ENCODE measurements at places on chromosomes 3 and 15.

- no peak for DNase-seq
Measured at GRCh38 chr3:195751560-195751959, 30.8 kb downstream of the MUC20 start.

DNA sequence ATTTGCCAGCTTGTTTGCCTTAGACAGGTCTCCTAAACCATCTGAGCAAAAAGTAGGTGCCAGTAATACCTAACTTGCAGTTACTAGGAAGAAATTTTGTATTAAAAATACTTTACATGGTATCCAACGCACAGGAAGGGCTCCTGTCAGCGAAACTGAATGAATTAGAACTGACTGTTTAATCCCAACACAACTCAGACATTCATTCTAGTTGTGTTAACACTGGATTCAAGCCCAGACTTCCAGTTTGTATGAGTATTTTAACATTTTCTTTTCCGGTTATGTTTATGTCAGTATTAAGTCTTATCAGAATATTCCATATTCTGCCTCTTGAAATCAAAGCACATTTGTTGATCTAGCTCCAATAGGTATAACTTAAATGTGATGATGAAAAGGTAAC, 82.0 kb upstream of the SOX2 start:
- DNase-seq = no peak

- no peak for DNase-seq
Measured at GRCh38 chr15:29945943-29946596, 123.8 kb upstream of the TJP1 start.

DNA sequence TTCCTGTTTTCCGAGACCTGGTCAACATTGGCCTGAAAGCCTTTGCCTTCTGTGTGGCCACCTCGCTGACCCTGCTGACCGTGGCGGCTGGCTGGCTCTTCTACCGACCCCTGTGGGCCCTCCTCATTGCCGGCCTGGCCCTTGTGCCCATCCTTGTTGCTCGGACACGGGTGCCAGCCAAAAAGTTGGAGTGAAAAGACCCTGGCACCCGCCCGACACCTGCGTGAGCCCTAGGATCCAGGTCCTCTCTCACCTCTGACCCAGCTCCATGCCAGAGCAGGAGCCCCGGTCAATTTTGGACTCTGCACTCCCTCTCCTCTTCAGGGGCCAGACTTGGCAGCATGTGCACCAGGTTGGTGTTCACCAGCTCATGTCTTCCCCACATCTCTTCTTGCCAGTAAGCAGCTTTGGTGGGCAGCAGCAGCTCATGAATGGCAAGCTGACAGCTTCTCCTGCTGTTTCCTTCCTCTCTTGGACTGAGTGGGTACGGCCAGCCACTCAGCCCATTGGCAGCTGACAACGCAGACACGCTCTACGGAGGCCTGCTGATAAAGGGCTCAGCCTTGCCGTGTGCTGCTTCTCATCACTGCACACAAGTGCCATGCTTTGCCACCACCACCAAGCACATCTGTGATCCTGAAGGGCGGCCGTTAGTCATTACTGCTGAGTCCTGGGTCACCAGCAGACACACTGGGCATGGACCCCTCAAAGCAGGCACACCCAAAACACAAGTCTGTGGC, 16.9 kb downstream of the TMEM43 start:
- no peak for DNase-seq

- no peak for DNase-seq
Measured at GRCh38 chr15:96186105-96186504, 144.4 kb upstream of the NR2F2 start.

GRCh38 chr15:23387621-23388190, 33.2 kb downstream of the GOLGA8S start:
- no peak for DNase-seq

DNA sequence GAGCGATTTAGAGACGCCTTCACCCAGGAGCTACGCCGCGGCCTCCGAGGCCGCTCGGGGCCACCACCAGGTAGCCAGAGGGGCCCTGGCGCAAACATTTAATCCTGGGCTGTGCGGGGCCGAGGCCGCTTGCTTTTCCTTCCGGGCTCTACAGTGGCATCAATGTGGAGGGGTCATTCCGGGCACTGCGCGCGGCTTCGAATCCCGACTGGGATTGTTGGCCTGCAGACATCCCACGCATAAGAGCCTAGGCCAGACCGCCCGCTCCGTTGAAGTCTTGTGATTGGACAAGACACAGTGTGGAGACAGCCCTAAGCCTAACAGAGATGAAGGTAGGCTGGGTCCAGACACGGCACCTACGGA, 568 bp upstream of the NCBP2 start:
- no peak for DNase-seq

DNA sequence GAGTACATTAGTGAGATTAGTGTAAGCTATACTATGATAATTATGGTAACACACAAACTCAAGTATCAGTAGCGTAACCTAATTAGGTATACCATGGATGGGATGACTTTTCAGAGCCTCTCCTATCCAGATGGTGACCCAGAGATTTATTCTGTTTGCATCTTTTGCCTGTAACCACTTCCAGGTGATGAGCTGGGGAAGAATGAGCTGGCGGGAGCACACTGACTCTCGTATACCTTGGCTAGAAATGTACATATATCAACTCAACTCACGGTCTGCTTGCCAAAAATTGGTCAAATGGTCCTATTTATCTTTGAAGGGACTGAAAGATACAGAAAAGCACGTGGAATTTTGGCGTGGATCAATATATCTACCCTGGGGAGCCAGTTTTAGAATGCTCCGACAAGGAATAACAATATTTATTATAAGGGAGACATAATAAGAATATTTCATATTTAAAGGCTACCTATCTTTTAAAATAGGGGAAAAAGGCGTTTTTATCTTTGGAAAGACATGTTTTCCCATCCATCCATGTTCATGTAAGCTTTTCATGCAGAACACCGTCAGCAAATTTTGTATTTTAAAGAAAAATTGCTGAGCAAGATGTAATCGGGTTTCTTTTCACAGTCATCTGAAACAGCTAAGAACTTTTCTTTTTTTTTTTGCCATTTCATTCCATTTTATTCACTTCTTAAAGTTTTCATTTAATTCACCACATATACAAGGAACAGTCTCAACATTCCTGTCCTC, 502.6 kb upstream of the CBLB start:
- DNase-seq = no peak

GRCh38 chr15:52794665-52795463, 4.7 kb upstream of the ONECUT1 start:
- DNase-seq = no peak

- DNase-seq = no peak
Measured at GRCh38 chr3:77038468-77038929, 1.4 kb upstream of the ROBO2 start.

- no peak for DNase-seq
Measured at GRCh38 chr3:72892870-72893269, 5.0 kb downstream of the GXYLT2 start.

DNA sequence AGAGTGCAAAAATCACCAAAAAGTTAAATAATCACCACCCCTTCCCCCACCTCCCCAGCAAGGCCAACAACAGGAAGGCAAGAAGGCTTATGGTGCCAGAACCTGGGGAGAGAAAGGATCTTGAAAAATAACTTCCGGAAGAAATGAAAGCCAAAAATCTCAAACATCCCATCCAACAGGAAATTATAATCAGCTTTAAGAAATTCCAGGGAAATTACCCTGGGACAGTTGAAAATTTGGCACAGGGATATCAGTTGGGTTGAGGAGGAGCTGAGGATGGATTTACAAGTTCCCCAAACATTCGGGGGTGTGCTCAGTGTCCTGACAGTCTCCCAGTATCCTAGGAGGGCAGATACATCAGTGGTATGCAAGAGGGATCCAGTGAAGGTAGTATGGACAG, 82.7 kb downstream of the POLR2M start:
- no peak for DNase-seq

GRCh38 chr3:46930166-46930944, 46.2 kb downstream of the CCDC12 start:
- no peak for DNase-seq

GRCh38 chr3:102163039-102163817, 271.6 kb upstream of the ZPLD1 start:
- DNase-seq = no peak

- DNase-seq = no peak
Measured at GRCh38 chr3:47344971-47345370, 35.9 kb upstream of the PTPN23 start.

GRCh38 chr3:126108676-126109050, 24.7 kb upstream of the SLC41A3 start:
- no peak for DNase-seq

GRCh38 chr3:182713743-182714517, 79.4 kb upstream of the ATP11B start:
- no peak for DNase-seq

DNA sequence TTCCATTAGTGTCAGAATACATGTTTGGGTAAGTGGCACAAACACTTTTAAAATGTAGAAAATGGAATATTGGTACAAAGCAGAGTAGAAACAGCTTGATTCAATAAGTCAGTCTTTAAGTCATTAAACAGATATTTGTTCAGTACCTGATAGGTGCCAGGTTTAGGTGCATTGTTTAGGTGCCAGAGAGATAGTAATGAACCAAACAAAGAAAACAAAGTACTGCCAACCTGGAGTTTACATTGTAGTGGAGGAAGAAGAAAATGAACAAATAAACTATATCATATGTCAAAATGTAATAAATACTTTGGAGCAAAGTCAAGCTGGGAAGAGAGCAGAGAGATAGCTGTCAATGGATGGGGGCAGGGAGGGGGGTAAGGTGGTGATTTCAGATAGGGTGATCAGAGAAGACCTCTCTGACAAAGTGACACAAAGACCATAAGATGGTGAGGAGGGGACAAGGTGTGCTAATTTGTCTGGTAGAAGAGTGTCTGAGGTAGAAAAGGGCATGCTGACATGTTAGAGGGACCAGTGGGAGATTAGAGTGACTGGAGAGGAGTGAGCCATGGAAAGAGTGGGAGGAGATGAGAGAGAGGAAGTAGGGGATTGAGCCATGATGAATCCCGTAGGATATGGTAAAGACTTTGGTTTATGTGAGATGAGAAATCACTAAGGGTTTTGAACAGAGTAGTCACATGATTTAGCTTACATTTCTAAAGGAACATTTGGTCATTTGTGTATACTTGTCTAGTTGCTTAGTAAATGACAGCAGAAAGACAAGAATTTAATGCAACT, 128.2 kb downstream of the UBE2E2 start:
- no peak for DNase-seq

DNA sequence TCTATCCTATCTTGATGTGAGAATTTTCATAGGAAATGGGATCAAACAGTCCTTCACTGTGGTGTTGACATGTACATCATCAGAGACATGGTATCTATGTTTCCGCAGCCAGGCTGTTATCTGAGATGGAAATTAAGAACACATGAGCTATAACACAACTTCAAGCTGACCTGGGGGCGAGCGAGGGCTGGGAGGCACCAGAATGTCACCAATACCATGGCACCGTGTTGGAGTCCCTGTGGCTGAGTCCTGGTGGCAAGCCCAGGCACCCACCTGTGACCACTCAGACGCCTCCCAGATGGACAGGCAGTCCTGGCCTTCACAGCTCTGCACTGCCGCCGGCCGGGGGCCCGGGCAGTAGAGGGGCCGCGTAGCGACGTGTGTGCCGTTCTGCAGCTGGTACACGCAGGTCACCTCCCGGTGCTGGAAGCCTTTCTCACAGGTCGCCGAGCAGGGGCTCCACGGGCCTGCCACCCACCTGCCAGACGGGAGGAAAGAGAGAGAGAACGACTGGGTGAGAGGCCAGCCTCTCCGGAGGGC, 263.9 kb upstream of the LYSMD4 start:
- DNase-seq = no peak

- DNase-seq = no peak
Measured at GRCh38 chr3:52032702-52033408, 23.5 kb downstream of the DUSP7 start.

- DNase-seq = no peak
Measured at GRCh38 chr3:47533481-47533880, 20.0 kb upstream of the ELP6 start.

DNA sequence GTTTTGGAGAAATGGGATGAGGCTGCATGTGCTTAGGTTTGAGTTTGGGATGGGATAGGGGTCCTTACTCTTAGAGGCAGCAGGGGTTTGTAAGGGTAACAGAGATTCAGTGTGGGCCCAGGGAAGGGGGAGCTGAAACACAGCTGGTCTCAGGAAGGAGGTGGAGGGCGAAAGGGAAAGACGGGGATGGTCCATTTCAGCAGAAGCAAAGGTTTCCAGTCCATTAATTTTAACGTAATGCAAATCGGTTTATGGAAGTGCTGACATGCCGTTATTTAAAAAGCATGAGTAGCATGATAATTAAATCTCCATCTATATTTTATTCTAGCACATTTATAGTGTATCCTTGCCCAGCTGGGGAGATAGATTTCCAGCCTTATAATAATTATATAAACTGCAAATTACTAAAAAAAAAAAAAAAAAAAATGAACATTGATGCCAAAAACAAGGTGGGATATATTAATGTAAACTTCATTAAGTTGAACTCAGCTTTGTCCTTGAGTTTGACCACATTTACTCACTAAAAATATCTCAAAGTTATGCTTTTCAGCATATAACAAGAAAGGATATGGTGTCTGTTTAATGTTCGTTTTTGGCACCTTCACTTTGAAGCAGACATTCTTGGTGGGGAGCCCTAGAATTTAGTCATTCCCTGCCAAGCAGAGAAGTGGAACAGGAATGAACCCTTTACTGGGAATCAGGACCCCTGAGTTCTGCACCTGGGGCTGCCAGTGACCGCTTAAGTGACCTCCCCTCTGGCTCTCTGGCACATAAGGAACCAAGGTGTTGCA, 234.7 kb downstream of the THSD4 start:
- DNase-seq = no peak

DNA sequence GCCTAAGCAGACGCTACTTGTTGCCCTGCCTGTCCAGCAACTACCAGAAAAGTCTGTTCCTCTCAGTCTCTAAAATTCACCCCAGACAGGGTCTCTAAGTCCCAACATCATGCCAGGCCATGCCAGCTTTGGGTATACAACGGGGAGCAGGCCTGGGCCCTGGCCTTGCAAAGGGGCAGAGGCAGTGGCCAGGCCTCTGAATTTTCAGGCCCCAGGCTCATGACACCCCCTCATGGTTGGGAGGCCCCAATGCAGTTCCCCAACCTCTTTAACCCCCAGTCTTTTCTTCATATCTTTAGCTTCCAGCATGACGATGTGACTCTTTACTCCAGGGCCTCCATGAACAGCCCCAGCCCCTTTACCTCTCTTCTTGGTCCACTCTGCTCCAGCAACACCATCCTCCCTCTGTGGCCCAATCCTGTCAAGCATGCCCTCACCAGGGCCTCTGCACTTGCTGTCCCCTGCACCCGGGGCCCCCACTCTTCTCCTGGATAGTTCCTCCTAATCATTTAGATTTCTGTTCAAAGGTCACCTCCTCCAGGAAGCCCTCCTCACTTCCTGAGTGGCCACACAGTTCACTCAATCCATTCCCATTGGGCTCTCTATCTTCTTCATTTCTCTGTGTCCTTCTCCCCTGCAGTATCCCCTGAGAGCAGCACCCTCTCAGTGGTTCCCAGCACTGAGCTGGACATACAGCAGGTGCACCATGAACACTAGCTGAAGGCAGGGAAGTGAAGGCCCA, 4.8 kb downstream of the IQSEC1 start:
- no peak for DNase-seq
